Sciatic nerve (tissue), 2 donors: ENCODE measurements at places on chromosomes 2 and 18.

GRCh38 chr2:221671515-221671914 lies 99.4 kb upstream of the EPHA4 start:
- no peak for DNase-seq

- DNase-seq = no peak
These were observed 511.2 kb downstream of the METTL4 start for GRCh38 chr18:2060086-2060485.

DNA sequence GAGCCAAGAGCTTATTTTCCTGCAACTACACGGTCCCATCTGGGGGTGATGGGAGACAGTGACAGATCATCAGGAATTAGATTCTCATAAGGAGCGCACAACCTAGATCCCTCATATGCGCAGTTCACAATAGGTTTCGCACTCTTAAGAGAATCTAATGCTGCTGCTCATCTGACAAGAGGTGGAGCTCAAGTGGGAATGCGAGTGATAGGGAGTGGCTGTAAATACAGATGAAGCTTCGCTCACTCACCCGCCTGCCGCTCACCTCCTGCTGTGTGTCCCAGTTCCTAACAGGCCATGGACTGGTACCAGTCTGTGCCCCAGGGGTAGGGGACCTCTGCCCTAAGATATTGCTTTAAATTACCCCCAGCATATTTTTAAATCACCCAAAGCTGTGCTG lies 10.8 kb downstream of the LRRFIP1 start:
- no peak for DNase-seq

DNA sequence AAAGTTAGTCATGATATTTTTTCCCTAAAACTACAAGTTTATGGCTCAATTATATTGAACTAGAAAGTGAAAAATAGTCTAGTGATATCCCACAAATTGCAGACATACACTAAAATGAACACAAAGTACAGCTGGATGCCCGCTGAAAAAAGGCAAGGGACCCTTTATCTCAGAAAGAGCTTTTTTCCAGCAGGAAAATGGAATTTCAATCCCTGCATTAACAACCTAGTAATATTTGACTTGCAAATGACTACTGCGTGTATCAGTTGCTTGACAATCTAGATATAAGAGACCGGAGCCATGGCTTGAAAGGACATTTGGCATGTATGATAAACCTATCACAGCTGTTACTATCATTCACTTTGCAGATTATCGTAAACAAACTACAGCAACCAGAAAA lies 49.1 kb downstream of the LRPPRC start:
- no peak for DNase-seq

DNA sequence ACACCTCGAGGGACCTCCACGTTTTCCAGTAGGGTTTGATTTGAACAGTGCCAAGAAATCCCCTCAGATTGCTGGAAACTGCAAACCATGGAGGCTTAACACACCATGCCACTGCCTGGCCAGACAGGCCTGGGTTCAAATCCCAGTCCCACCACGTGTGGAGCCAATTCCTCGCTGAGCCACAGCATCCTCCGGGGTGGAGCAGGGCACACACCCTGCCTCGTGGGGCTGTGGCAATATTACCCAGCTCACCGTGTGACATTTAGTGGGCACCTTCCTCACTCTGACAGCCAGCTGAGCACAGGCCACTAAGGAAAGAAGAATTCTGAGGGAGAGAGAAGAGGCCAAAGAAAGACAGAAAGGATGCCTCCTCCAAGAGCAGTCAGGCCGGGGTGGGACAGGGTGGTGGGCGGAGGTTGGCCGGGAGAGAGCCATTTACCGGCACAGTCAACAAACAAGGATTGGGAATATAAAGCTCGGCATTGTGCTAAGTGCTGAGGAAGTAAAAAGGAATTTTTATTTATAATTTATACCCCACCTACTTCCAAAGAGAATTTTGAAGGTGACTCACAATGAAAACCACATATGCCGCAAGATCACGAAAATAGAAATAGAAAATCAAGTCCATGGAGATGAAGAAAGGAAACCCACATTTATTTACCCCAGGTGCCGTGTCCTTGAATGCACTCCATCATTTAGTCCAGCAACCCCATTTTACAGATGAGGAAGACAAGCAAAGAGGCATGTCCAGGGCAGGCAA lies 111.5 kb downstream of the MCFD2 start:
- DNase-seq = no peak

DNA sequence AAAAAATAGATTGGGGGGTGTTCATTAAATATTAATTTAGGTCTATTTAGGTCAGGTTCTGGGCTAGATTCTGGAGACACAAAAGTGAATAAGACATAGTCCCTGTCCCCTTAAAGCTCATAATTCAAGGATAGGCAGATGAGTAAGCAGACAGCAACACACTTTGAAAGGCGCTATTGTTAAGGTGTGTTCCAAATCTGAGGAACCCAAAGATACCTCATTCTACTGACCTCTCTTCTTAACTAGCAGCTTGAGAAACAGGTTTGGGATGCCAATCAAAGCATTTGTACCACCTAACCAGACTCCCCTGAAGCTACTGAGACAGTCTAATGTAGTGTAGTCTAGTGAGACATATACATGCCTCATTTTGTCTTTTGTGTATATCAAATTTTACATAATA lies 34.8 kb downstream of the SEMA4F start:
- no peak for DNase-seq

DNA sequence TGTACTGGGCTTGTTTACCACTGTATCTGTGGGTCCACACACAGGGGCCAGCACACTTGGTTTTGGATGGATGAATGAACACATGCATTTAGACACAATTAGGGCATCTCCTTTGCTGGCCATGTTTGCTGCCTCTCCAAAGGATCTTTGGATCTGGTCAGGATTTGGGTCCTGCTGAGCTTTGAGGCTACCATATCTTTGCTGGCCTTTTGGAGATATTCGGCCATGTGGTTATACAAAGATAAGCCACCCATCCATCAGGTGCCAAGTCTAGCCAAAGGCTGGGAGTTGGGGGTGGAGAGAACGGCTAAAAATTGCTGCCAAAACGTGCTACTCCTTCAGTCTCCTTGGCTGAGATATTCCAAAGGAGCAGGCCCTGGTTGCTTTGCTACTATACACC lies 18.2 kb upstream of the FZD7 start:
- DNase-seq = no peak

DNA sequence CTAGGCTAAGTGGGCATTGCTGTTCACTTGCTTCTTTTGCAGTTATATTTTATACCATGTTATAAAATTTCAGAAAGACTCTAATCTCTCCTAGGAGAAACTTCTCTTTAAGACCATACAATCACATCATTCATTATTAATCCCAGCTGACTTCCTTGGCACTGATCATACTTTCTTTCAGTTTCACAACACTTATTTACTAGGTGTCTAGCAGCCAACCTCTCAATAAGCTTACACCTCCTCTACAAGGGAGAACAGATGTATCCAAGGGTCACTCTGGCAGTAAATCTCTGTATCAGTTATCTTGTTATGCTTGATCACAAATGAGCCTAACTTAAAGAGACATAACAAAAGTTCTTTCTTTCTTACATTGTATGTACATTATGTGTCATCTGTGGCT lies 69.8 kb upstream of the EPB41L5 start:
- DNase-seq = no peak

- peak; percentile 81 for DNase-seq
These were observed 1.2 kb upstream of the UGT1A5 start for GRCh38 chr2:233711312-233712008.

DNA sequence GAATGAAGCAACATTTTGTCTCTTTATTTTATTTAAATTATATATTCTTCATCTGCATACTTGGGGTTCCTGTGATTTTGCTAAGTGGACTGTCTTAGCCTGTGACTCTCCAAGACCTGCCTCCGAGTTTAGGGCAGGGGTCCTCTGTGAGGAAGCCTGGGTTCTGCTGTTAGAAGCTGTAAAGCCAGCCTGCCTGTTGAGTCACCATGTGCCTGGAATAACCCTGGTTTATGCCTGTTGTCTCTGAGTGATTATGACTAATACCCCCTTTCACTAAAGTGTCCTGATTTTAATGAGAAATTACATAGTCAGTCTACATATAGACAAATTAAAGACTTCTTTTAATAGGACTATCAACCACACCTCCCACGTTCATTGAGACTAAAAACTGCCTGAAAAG lies 369.1 kb downstream of the ZNF521 start:
- no peak for DNase-seq

DNA sequence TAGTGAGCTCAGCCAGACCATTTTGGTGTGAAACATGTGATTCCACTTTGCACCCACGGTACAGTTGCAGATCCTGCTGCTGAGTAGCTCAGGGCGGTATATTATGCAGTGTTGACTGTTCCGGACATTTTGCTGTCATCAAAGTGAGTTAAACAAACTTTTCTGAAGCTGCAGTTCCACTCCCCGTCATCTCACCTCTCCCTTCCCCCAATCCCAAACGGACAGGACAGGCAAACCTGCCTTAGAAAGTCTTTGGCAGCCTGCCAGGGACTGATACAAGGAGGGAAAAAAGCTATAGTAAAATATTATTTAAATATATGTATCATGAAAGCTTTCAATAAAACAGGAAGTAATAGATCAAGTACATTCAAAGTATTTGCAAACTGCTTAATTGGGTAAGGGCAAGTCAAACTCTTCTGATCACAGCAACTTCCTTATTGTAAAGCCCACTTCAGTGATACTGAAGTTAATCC lies 35.5 kb upstream of the SP5 start:
- DNase-seq = no peak

DNA sequence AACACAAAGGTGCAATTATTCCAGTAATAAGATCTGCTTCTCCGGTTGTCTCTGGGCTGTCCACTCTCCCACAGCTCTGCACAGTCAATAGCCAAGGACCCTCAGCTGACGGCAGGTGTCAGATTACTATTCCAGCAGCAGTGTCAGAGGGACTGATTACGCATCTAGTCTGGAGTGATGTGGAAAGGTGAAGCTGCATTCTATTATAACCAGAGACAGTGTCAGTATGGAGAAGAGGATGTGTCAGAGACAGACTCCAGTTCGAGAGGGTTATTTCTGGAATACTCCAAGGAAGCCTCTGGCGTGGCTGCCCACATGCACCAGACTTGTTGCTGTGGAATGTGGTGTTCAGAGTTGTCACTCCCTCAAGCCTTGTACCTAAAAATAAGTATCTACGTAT lies 163.6 kb upstream of the TMEM200C start:
- no peak for DNase-seq

- DNase-seq = no peak
These were observed 8.8 kb downstream of the EVX2 start for GRCh38 chr2:176074919-176075425.

- DNase-seq = no peak
These were observed 11.9 kb upstream of the SALL3 start for GRCh38 chr18:78967692-78968091.

DNA sequence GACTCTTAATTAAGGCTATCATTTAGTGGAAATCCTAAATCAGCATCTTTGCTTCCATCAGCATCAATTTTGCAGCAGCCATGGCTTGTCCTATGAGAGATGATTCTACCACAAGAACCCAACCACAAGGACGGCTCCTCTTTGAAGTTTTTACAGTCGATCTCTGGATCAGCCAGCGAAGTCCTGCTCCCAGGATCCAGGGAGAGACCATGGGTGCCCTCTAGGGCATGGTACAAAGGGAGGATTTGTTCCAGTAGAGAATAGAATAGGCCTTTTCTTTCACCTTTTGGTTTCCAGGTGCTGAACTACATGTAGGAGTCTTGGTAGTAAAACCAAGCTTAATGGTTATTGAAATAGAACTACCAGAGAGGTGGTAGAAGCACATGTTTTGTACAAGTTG lies 52.7 kb downstream of the TMEM200C start:
- no peak for DNase-seq

- no peak for DNase-seq
These were observed 17.9 kb upstream of the PTPN4 start for GRCh38 chr2:119741868-119742267.

DNA sequence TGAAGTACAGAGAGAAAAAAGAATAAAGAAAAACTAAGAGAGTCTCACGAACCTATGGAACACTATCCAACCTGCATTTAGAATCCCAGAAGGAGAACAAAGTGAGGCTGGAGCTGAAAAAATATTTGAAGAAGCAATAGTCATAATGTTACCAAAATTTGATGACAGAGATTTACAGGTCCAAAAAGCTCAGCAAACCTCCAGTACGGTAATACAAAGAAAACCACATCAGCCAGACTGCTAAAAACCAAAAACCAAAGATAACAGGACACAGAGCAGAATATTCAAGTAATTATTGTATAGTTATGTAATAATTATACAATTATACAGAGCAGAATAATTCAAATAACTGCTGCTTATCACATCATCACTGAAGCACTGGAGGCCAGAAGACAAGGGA lies 23.7 kb downstream of the ATL2 start:
- DNase-seq = no peak

DNA sequence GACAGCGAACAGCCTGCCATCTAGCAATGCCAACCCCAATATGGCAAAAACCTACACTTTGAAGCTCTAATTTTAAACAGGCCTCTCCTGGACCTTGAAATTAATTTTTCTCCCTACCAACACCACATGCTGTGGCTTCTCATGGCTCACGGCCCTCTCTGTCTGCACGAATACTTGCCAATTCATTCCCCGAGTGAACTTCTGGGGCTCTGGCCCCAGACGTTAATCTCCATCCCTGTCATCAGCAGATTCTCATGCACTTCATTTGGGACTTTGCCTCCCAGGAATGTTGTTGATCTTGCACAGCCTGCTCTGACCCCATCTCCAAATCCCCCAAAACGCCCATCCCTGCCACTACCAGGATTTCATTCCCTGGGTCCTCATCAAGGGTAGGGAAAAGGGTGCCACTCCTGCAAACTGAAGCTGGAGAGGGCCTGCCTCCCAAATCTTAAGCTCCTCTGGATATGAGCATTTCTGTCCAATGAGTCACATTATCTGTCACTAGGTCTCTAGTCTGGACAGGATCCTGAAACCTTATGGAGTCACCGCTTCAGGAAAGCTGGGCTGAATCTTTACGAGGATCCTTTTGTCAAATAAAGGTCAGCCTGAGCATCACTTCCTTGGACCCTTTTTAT lies 10.4 kb downstream of the FIGLA start:
- DNase-seq = no peak

GRCh38 chr2:70785137-70785911 lies 5.1 kb downstream of the FIGLA start:
- DNase-seq = no peak

- DNase-seq = no peak
These were observed 193.5 kb downstream of the PRKCE start for GRCh38 chr2:45844796-45845457.

DNA sequence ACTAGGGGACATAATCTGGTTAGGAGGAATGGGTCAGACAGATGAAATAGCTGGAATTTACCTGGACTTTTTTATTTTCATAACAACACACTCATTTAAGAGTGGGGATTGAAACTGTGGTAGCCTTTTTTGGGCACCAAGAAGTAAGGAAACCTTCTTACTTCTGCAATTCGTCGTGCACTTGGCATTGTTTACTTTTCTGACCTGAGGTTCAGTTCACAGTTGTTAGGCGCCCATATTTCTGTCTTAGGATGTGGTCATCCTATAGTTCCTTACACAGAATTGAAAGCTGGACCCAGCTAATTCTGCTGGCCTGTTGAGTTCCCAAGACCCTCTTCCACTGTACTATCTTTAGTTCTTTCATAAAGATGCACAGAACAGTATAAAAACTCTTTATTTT lies 72.9 kb downstream of the TMX3 start:
- DNase-seq = no peak

- DNase-seq = no peak
These were observed 28.6 kb downstream of the KCMF1 start for GRCh38 chr2:84999553-84999955.

GRCh38 chr2:159708066-159708760 lies 4.1 kb upstream of the MARCHF7 start:
- DNase-seq = no peak

GRCh38 chr2:121887513-121888188 lies 132.2 kb downstream of the TSN start:
- DNase-seq = no peak

GRCh38 chr18:33355756-33356155 lies 84.8 kb downstream of the CCDC178 start:
- no peak for DNase-seq

- DNase-seq = no peak
These were observed 640.1 kb upstream of the FSHR start for GRCh38 chr2:49794396-49794795.
